ENCODE measurements at places on chromosomes 3 and 15.

GRCh38 chr3:12490547-12490946, 6.3 kb downstream of the TSEN2 start:
- no peak for DNase-seq

- no peak for DNase-seq
Measured at GRCh38 chr3:8873740-8874139, 89.5 kb downstream of the RAD18 start.

GRCh38 chr3:125033135-125033534, 22.7 kb downstream of the HEG1 start:
- no peak for DNase-seq

DNA sequence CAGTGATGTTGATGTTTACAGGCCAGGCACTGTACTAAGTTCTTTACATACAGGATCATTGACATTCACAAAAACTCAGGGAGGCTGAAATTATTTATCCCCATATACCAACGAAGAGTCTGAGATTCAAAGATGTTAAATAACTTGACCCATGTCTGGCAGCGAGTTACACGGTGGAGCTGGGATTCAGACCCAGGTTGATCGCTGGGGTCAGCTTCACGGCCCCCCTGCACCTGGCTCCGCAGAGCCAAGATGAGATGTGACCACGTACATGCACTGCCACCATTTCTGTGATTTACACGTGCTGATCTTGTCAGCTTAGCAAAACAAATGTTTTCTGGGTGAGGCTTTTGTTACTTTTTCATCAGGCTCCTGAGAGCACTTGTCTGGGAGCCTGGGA, 109.8 kb downstream of the EEFSEC start:
- DNase-seq = no peak

DNA sequence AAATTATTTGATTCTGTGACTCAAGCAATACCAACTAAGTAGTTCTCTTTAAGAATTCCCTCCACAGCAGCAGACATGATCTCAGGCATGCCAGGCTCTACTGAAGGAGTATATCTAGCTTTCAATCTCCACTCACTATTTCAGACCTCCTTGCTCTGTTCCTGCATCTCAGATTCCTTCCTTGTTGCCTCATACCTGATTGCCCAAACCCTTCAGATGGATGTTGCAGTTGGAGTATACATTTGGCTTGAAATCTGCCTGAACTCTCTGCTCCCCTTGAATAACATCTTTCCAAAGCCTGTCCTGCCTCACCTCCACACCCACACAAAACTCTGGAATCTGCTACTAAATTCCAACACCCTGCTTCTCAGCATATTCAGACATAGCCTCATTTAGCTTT, 19.8 kb upstream of the TM4SF4 start:
- no peak for DNase-seq

DNA sequence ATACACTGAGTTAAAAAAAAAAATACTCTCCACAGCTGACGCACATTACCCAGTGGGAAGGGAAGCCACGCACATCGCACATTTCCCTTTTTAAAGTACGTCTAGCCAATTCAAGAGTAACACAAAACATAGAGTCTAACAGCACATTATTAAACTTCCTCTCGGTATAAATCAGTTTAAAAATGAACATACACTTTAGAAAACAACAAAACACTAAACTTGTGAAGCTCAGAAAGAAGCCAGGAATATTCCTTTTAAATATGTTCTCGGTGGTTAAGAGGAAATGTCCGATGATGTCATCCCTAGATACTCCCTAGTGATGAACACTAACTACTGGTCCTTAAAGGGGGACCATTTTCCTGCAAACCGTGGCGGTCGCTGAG, 721 bp downstream of the MYEF2 start:
- peak; percentile 91 for DNase-seq

- DNase-seq = no peak
Measured at GRCh38 chr3:129573493-129573892, 30.5 kb downstream of the H1-8 start.

- no peak for DNase-seq
Measured at GRCh38 chr3:191321019-191321767, 8.0 kb upstream of the CCDC50 start.

DNA sequence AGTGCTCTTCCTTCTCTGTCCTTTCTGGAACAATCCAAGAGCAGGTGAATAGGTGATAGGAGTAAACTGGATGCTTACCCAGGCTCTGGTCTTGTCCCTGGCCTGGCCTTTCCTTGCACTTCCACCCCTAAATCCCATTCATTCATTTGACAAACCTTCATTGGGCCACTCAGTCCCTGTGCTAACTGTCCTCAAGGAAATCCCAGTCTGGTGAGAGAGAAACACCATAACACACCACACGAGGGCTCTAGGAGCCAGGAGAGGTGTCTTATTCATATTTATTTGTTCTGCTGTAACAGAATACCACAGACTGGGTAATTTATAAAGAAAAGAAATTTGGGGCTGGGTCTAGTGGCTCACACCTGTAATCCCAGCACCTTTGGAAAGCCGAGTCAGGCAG, 22.8 kb downstream of the EFCC1 start:
- DNase-seq = no peak

DNA sequence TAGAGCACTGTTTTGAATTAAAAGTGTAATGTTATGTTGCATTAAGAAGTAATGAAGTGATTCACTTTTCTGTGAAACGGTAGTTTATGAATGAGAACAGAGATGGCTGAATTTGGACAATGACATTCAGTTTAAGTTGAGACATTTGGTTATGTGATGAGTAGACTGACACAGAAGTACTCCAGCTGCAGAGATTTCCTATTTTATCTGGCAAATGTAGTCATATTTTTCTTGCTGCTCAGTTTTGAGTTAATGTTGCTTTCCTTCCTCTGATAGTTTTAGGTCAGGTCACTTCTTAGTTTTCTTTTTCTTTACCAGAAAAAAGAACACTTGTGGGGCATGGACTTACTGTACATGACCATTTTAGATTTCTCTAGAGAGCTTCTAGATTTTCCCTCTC, 51.2 kb downstream of the ASB7 start:
- DNase-seq = no peak

DNA sequence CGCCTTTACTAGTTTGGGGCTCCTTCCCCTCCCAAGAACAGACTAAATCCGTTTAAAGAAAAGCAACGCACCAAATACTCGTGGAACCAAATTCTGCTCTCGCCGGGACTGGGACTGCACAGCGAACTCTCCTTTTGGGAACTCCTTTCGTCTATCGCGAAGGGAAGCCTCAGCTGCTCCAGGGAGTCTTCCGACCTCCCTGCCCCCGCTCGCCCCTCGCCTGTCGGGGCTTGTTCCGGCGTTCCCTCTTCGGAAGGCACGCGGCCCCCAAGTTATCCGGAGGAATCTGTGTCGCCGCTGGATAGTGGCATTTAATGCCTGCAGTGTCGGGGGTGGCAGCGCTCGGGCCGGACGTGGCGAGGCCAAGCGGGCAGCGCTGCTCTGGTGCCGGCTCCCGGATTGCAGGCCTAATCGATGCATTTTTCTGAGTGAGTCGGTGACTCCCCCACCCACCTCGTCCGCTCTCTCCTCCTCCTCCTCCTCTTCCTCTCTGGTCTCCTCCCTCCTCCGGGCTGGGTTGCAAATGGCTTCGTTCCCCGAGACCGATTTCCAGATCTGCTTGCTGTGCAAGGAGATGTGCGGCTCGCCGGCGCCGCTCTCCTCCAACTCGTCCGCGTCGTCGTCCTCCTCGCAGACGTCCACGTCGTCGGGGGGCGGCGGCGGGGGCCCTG, at the start of gene TRIM71:
Gene TRIM71 (plus strand): TSS at position 440 of the 671 bp plus-strand sequence. CDS start 84 bp downstream, at position 524.
- peak; percentile 87 for DNase-seq

DNA sequence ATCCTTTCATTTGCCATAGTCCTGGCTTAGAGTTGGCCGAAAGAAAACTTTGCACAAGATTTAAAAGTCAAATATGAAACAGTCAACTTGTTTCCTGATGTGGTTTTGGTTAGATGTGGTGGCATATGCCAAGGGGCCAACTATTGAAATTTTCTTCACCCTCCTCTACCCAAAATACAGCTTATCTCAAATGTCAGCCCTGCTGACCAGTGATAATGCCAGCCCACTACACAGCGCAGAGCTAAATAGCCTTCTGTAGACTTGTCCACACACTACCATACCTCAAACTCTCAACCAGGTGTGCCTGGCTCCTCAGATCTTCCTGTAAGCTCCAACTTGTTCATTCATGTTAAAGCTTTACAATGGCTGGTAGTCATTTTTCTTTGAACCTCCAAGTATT, 368.5 kb upstream of the STAC start:
- DNase-seq = no peak

- DNase-seq = no peak
Measured at GRCh38 chr15:76286271-76286879, 24.9 kb downstream of the ETFA start.

GRCh38 chr3:149472030-149472797, 2.3 kb upstream of the TM4SF4 start:
- DNase-seq = no peak

Data from retina (tissue), 1 donor.